ENCODE measurements at places on chromosomes 16 and 17.
A peak's percentile ranks its signal among the peaks of the same experiment; 100 is the strongest.

DNA sequence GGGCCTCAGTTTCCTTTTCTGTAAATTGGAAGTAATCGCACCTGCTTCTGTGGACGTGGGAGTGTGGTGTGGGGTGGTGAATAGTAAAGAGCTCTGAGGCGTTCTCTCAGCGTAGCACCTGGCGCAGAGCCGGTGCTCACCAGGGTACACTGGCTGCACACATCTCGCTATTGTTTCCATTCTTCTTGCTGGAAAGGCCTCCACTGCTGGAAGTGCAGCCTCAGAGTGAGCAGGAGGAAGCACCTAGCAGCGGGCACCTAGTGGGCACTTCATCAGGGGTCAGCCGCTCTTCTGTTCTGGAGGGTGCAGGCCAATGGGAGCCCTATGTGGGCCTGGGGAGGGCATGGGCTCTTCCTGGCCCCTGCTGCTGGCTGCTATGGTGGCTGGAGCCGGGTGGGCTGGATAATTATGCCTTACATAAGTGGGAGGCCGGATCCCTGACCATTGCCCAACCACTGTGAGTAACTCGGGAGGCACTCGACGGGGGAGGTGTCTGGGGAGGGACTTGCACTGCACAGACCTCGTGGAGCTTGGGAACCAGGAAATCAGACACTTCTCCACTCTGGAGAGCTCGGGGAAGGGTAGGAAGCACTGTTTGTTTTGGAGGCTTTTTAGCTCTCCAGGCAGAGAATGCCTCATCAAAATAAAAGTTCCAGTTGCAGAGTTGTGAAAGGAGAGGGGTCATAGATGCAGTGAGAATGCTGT is 1.7 kb downstream of the MAP2K3 start:
- peak; percentile 81 for DNase-seq

DNA sequence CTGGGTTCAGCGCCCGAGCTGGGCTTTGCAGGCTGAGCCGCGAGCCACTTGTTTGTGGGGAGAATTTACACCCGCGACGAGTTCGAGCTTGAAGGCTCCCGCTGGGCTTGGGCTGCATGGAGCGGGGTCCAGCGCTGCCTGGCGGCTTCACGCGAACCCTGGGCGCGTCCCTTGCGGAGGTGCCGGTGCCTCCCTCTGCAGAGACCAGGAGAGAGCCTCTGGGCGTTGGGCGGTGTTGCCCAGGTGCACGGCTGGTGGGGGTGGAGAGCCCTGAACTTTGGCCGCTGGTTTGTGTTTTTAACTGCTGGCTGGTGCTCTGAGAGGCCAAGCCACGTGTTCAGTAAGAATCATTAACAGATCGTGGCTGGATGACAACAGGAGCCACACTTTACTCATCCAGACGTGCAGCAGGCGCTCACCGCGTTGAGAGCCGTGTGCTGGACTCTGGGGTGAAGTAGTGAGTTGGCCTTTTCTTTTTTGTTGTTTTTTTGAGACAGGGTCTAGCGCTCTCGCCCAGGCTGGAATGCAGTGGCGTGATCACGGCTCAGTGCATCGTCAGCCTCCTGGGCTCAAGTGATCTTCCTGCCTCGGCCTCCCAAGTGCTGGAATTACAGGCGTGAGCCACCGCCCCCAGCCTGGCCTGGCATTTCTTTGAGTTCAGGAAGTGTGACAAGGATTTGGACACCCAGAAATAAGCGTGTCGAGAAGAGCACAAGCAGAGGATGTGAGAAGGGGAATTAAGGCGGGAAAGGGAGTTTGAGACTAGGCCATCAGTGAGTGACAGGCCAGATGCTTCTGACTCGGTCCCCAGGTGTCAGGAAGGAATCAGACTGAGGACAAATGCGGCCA is 827 bp downstream of the CDK10 start:
- DNase-seq: peak; percentile 94

DNA sequence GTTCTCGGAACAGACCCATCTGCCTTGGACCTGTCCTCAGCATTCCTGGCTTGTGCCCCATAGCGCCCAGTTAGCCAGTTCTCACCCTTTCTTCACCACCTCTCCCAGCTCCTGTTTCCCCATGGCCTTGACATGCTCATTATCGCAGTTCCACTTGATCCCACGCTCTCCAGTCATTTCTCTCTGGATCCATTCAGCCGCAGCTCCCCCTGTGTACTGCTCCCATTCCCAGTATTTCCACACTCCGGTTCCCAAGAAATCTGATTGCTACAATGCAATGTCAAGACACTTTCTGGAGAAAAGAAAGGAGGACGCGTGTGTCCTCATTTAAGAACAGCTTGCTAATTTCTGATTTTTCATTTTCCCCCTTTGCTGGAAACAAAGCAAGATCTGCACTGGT is 55.4 kb downstream of the TMEM186 start:
- no peak for DNase-seq

- no peak for DNase-seq
Observed at GRCh38 chr17:79500745-79501618, 109.9 kb downstream of the RBFOX3 start.

GRCh38 chr16:56306690-56307533 is 115.6 kb downstream of the GNAO1 start:
- no peak for DNase-seq

- no peak for DNase-seq
Observed at GRCh38 chr16:46621934-46622676, 926 bp upstream of the SHCBP1 start.

GRCh38 chr17:7242717-7243452 is 636 bp upstream of the GABARAP start:
- DNase-seq: peak; percentile 89

DNA sequence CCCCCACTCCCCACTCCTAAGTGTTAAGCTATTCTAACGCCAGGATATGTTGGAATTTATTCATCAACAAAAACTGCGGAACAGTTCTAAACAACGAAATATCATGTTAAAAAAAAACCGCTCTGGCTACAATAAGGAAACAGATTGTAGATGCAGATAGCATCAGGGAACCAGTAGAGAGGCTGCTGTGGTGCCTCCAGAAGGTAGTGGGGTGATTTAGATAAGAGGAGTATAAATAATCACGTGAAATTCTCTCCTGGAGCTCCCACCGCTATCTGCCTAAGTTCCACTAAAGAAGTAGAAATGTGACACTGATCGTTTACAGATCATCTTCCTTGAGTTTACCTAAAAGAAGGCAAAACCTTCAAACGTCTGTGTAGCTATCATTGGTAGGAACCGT is 8.0 kb downstream of the AHSP start:
- no peak for DNase-seq

DNA sequence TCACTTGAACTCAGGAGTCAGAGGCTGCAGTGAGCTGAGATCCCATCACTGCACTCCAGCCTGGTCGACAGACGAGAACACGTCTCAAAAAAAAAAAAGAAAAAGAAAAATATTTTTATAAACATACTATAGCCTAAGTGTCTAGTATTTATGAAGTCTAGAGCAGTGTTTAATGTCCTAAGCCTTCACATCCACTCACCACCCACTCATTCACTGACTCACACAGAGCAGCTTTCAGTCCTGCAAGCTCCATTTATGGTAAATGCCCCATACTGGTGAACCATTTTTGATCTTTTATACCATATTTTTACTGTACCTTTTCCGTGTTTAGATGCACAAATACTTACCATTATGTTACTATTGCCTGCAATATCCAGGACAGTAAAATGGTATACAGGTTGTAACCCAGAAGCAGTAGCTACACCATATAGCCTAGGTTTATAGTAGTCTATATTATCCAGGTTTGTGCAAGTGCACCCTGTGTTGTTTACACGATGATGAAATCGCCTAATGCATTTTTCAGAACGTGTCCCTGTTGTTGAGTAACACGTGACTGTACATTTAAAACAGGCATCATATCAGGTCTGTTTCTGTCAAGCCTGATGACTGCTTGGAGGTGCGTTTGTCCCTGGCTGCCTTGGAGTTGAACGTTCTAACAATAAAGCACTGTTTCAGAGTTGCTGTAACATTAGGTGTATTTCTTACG is 10.1 kb downstream of the NUDT7 start:
- DNase-seq: no peak

- DNase-seq: no peak
Observed at GRCh38 chr17:76014925-76015261, 12.2 kb downstream of the EVPL start.

DNA sequence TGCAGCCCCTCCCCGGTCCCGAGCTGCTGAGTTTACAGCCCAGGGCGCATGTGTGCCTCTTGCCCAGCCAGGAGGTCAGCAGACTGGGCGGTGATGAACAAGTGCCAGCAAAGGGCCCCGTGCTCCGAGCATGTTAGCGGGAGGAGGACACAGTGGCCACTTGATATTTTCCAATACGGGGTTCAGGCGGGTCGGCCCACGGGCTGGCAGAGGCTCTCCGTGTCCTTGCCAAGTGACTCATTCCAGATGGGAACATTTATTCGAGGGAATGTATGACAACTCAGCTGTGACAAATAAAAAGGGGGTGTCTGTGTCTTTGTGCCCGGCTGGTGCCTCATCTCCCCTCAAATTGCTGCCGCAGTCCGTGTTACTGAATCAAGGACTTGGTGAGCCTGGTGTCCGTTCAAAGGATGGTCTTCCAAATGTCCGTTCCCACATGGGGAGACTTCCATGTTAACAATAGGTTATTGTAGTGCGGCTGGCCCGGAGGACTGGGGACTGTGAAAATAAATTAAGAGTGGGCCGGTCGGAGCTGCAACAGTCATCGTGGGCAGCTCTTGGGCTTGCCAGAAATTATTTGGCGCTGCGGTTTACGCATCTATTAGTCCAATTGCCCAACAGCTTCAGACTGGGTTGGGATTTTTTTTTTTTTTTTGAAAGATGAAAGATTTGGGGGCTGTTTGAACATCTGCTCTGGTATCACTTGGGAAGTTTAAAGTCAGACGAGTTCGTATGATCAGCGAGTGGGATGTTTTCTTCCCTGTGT is 174.0 kb upstream of the CIBAR2 start:
- no peak for DNase-seq

DNA sequence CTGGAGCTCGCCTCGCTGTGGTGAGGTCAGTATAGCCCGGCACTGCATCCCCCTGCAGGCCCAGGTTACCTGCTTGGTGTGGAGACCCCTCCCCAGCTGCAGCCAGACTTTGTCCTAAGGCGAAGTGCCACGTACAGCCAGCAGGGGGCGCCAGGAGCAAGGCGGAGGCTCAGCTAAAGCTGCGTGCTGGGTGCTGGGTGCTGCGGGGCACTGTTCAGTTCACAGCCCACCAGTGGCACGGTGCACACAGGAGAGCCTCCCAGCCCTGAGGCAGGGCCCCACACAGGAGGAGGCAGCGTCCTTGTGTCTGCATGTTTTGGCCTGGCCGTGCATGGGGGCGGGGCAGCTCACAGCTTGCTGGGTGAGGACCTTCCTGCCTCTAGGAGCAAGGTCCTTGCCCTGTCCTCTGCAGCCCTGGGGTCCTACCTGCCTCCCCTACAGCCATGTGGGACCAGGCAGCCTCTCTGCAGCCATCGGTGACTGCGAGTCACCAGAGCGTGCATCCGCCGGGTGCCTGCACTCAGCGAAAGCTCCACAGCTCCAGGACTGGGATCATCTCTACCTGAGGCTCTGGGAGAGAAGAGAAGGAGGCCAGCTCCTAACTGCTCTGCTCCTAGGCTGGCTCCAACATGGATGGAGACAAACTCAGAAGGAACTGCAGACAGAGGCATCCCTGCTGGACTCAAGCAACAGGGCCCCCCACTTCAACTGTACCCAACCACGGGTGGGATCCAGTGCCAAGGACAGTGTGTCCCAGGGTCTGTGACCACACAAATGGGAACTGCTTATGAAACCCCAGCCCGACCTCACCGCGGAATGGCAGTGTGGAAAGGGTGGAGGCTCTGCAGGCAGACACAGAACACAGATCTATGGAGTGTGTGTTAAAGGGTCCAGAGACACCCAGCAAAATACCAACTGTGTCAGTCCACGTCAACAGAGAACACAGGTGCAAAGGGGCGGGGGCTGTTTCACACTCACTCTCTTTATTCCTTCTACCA is 19.0 kb downstream of the SLC7A5 start:
- peak; percentile 65 for DNase-seq

DNA sequence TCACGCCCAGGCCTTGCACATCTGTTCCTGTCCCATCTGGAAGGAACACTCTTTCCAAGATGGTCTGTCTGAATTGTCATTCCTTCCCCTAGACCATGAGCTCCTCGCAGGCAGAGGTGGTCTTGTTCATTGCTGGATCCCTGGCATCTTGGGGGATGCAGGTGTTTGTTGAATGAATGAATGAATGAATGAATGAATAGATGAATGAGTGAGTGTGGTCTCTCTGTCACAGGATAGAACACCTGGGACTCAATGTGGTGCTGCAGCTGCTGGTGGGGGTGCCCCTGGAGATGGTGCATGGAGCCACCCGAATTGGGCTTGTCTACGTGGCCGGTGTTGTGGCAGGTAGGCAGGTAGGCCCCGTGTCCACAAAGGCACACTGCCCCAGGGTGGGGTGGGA is 32.2 kb downstream of the RHBDL3 start:
- DNase-seq: no peak

- no peak for DNase-seq
Observed at GRCh38 chr17:79995696-79996095, 40.0 kb downstream of the TBC1D16 start.

- DNase-seq: no peak
Observed at GRCh38 chr17:69722518-69722917, 308.0 kb downstream of the MAP2K6 start.

DNA sequence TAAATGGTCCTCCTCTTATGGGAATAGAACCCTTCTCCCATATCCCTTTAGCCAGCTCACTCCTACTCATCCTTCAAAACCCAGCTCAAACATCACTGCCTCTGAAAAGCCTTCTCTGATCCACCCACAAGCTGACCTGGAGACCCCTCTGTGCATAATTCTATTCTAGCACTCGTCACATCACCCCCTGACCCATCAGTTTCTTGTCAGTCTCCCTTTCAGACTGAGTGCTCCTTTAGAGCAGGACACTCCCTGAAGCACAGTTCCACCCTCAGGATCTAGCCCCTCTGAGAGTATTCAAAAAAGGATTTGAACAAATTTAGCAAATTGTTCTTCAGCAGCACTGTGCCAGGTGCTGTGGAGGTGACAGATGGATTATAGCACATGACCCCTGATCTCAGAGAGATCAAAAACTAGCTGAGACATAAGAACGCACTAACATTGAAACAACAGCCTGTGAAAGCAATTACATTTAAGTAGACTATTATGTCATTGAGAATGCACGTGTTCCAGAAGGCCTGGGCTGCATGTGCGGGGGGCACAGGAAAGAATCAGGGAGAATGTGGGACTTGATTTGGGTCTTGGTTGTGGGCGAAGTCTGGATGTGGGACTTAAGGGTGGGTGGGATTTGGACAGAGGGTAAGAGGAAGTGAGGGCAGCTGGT is 43.5 kb downstream of the MRPS23 start:
- DNase-seq: no peak

DNA sequence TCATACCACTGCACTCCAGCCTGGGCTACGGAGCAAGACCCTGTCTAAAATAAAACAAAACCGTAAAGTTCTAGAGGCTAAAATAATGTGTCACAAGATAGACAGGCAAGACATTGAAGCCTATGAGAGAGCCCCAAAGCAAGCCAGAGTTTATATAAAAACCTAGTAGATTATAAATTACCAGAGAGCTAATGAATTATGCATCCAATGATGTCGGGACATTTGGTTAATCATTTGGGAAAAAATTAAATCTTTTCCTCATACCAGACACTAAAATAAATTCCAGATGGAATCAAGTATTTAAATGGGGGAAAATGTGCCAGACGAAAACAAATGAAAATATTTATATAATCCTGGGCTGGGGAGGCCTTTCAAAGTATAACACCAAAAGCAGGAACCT is 24.2 kb downstream of the CCDC40 start:
- no peak for DNase-seq

Measured in HT-29 (cell line).